ENCODE measurements at places on chromosomes 7 and 10.

DNA sequence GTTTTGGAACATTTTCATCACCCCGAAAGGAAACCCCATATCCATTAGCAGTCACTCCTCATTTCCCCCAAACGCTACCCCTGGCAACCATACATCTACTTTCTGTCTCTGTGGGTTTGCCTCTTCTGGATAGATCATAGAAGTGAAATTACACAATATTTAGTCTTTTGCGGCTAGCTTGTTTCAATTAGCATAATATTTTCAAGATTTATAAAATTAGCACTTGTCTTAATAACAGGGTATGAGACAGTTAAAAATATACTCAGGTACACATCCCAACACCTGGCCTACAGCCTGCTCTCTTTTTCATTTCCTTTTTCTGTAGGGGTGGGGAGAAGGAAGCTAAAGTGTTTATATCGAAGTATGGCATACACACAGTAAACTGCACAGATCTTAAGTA, 81.4 kb upstream of the LRGUK start:
- DNase-seq, result no peak

GRCh38 chr7:11376529-11376928, 402.9 kb downstream of the PHF14 start:
- no peak for DNase-seq

GRCh38 chr7:26592011-26592410, 272.4 kb downstream of the SKAP2 start:
- DNase-seq, result no peak

GRCh38 chr10:100311298-100311697, 18.7 kb downstream of the PKD2L1 start:
- DNase-seq, result no peak

- no peak for DNase-seq
These were observed 441.5 kb upstream of the ETV1 start for GRCh38 chr7:14430926-14431325.
